Stimulated activated CD4-positive, alpha-beta T cell treated with anti-CD3 and anti-CD28 coated beads, Interleukin-15, amount 100 ng/mL, for 1 hour (primary cell): ENCODE measurements at places on chromosomes 5 and 9.

DNA sequence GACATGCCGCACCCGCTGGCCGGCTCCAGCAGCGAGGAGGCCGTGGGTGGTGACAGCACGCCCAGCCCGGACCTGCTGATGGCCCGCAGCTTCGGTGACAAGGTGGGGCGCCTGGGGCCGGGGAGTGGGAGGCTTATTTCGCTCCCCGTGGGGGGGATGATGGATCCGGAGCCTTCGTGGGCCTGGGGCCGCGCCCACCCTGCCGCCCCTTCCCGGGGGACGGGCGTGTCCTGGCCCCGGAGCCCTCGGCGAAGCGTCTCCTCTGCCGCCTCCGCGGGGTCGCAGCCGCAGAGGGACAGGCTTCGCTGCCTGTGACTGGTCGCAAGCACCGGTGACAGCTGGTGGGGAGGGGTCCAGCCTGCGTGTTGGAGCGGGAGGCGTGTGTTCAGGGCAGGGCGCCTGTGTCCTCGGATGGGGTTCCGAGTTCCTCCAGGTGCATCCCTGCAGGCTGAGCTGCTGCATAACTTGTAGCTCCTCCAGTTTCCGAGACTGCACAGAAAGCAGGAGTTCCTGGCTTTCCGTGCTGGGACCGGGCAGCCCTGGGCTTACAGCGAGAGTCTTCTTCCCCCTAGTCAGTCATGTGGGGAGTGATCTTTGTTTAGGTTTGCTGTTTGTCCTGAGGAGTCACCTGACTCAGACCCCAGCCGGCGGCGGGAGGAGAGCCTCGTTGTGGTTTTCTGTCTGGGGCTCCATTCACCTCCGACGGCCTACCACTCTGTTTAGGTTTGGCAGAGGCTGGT lies 666 bp downstream of the SNX30 start:
- DNase-seq, result no peak

GRCh38 chr9:138074516-138074915 lies 196.9 kb downstream of the CACNA1B start:
- DNase-seq, result no peak

DNA sequence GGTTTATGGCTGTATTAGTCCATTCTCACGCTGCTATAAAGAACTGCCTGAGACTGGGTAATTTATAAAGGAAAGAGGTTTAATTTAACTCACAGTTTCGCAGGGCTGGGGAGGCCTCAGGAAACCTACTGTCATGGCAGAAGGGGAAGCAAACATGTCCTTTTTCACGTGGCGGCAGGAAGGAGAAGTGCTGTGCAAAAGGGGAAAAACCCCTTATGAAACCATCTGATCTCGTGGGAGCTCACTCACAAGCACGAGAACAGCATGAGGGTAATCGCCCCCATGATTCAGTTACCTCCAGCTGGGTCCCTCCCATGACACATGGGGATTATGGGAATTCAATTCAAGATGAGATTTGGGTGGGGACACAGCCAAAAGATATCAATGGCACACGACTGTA lies 13.9 kb downstream of the LRRC70 start:
- no peak for DNase-seq

DNA sequence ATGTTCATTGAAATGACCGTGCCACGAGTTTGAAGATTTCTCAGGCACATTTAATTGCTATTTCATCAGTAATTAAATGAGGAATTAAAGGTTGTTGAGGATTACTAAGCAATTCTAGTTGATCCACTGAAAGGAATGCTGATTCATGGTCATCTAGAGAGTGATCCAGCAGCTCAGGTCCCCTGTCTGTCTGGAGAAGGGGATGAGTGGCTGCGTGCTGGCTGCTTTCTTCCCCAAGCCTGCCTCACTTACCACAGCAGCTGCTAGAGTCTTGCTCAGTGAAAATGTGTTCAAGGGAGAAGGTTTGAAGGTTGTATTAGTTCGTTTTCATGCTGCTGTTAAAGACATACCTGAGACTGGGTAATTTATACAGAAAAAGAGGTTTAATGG lies 7.8 kb upstream of the TGFBI start:
- no peak for DNase-seq

GRCh38 chr5:176157656-176158055 lies 80.6 kb upstream of the SIMC1 start:
- DNase-seq, result no peak

- no peak for DNase-seq
These were observed 245.7 kb upstream of the IRX2 start for GRCh38 chr5:2997179-2997578.

DNA sequence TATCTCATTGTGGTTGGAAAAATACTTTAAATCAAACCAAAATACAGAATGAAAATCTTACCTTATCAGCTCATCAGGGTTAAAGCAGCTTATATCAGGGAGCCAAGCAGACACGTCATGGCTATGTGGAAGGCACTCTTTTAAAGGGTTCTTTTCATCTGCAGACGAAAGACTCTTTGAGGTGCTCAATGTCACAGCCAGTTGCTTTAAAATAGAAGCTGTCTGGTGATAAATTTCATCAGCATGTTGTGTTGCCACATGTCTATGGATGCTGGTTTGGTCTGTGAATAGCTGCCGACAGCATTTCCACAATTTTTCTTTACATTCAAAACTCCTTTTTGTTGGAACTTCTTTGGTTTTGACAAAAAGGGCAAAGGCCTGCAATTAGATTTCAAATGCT lies 7.5 kb downstream of the TSTD2 start:
- no peak for DNase-seq

DNA sequence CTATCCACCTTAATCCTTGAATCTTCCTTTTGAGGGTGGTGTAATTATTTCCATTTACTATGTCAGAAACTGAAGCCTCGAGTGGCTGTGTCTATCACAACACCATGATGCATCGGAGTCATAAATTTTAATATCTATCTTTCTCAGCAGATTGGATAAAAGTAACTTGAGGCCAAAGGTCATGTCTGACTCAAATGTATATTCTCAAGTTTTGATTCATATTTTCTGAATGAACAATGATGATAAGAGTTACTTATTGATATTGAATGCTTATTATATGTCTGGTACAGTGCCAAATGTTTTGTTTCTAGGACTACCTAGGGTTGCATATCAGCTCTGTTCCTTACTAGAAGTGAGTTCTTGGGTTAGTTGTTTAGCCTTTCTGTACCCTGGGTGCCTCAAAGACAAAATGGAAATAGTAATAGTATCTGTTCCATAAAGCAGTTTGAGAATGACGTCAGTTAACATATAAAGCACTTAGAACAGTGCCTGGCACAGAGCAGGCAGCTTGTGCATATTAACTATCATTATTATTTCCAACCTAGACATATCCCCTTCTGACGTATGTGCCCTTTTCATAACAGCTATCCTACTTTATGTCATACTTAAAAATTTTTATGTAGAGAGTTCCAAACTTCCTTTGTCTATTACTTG lies 42.6 kb downstream of the PRDM6 start:
- no peak for DNase-seq

- DNase-seq, result no peak
These were observed 122.2 kb upstream of the GNA14 start for GRCh38 chr9:77770340-77770739.

- DNase-seq, result no peak
These were observed 76.4 kb downstream of the ESM1 start for GRCh38 chr5:54908774-54909525.

DNA sequence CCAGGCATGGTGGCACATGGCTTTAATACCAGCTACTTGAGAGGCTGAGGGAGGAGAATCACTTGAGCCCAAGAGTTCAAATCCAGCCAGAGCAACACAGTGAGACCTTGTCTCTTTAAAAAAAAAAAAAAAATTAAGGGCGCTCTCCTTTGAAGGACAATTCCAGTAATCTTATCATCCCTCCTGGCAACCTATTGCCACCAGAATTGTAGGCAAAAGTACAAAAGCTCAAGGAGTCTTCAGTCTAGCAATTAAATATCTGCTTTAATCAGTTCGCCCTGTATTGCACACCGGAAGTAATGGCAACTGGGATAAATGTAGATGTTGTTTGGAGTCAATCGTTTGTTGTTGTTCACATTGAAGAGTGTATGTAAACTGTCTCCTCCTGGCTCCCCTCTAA lies 7.7 kb downstream of the SNX18 start:
- no peak for DNase-seq

DNA sequence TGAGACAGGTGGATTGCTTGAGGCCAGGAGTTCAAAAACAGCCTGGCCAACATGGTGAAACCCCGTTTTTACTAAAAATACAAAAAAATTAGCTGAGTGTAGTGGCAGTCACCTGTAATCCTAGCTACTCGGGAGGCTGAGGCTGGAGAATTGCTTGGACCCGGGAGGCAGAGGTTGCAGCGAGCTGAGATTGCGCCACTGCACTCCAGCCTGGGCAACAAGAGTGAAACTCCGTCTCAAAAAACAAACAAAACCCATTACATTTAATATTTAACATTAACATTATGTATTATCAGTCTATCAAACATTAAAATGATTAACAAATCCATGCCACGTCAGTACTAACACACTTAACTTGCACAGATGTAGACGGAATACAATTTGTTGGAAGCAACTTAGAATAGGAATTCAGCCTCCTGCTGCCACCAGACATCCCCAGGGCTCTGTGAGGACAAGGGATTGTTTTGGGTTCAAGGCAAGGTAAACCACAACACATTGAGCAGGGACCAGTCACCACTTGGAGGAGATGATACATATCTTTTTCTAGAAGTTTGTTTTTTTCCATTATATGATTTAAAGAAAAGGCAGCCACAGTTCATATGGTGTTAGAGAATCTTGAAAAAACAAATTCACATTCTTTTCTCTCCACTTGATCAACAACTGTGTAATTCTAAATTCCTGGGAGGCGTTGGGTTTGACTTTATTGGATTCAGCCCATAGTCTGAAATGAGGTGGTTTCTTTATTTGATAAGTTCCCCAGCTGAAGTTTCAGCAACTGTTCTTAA lies 104.1 kb upstream of the BASP1 start:
- DNase-seq, result no peak

- DNase-seq, result no peak
These were observed 110.4 kb upstream of the FAM174A start for GRCh38 chr5:100424787-100425186.

DNA sequence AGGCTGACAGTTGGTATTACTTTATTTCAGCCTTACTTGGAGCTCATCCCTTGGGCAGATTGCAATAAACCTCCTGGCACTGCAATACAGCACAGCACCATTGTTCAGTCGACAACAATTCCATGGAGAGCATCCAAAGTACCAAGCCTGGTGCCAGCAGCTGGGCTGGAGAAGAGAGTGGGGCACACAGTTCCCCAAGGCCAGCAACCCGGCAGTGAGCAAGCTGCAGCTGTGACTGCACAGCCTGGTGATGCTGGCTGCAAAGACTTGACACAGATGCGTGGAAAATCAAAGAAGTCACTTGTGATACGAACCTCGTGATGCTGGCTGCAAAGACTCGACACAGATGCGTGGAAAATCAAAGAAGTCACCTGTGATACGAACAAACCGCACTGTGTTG lies 125.4 kb downstream of the ATPSCKMT start:
- no peak for DNase-seq

GRCh38 chr5:52893863-52894262 lies 95.3 kb upstream of the ITGA2 start:
- no peak for DNase-seq

DNA sequence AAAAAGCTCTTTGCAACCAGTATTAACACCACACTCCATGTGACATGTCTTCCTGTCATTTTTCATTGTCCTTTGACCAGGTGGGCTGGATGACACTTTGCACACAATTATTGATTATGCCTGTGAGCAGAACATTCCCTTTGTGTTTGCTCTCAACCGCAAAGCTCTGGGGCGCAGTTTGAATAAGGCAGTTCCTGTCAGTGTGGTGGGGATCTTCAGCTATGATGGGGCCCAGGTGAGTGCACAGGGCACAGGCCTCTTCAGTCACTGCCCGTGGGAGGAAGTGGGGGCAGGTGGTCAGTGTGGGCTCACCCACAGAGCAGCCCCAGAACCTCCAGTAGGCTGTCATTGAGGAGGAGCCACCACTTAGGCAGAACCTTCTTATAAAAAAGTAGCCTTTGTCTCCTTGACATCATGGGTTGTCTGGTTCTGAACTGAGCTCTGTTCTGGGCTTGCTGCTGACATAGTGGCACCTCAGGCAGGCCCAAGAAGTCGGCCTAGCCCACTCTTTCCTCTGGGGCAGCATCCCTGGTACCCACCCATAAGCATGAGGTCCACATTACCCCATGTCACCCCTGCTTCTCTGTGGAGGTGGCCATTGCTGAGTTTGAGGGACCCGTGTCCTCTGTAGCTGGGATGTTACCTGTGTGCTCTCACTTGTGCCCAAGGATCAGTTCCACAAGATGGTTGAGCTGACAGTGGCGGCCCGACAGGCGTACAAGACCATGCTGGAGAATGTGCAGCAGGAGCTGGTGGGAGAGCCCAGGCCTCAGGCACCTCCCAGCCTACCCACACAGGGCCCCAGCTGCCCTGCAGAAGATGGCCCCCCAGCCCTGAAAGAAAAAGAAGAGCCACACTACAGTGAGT lies 39.3 kb downstream of the SECISBP2 start:
- no peak for DNase-seq

- DNase-seq, result no peak
These were observed 372.8 kb upstream of the KLF4 start for GRCh38 chr9:107862323-107862722.

DNA sequence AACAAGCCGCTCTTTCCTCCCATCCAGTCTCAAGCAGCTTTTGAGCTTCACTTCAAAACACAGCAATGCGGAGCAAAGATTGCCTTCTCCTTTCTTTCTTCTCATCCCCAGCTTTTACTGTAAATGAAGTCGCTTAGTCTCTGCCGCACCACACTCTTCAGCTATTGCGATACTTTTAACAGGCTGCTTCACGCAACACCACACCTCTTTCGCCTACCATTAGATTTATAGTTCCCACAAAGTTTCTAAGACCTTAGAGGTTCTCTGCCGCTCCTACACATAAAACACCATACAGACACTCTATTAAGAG lies 711 bp downstream of the PGGT1B start:
- no peak for DNase-seq

- DNase-seq, result no peak
These were observed 821.2 kb downstream of the PTPRD start for GRCh38 chr9:9791611-9792010.

GRCh38 chr9:93479726-93480125 lies 26.3 kb upstream of the FAM120AOS start:
- no peak for DNase-seq

DNA sequence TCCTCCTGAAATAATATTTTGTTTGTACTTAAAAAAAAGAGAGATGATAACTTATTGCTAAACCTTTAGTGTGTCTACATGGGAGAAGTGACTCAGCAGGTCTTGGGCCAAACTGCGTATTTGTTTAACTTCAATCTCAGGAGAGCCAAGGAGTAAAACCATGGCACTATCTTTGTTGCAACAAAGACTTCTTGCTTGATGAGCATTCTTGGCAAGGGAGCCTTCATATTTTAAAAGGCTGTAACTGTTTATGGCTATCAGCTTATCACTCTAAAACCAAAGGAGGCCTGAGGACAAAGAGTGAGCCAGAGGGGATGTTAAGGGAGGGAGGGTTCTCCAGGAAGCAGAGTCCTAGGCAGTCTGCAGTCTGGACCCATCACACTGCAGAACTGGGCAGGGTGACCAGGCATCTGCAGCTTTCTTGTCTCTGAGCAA lies 216.2 kb upstream of the S1PR3 start:
- DNase-seq, result no peak

DNA sequence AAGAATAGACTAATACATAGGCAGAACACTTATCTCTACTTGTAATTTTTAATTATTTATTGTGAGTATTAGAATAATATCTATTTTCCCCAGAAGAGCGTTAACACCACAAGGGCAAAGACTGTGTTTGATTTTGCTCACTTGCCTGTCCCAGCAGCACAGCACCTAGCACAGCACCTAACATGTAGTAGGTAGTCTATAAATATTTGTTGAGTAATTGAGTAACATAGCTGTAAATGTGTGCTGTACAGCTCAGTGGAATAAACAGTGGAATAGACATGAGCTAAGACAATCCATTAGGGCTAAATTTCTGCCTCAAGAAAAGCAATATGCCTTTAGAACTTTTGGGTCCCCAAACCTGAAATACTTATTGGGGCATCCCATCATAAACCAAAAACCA lies 49.3 kb upstream of the VCAN start:
- DNase-seq, result no peak
